ENCODE measurements at places on chromosomes 12 and 14.

DNA sequence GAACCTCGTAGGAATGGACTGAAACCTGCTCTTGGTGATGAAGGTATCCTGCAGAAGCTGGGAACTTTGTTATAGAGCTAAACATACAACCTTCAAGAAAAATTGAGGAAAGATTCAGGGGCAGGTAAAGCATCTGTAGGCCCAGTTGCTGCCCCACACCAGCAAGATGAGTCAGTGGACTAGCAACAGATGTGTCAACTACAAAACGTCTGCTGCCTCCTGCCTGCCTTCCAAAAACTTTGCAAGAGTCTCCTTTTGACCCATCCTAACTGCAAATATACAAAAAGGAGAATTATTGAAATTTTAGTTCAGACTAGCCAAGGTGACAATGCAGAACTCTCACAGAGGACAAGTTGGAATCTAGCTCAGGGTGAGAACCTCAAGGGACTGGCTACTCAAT is 60.9 kb upstream of the TMTC1 start:
- DNase-seq, result no peak

GRCh38 chr12:67414011-67414715 is 145.0 kb downstream of the CAND1 start:
- DNase-seq, result no peak

GRCh38 chr12:121740847-121741246 is 28.3 kb downstream of the TMEM120B start:
- DNase-seq, result no peak

DNA sequence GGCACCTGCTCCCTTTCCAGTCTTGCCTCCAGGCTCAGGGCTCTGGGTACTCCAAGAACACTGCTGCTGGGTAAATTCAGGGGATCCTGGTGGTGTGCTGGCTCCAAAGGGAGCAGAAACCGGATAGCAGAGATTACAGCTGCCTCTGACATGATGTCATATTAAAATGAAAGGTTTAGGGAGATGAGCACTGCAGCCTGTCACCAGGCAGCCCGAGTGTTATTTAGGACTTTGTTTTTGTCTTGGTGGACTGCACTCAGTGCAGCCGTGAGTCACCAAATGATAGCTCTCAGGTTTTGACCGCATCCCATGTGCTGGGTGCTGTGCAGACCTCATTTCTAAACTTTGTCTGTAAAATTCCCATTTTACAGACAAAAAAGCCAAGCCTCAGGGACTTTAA is 266.0 kb upstream of the CRY1 start:
- no peak for DNase-seq

DNA sequence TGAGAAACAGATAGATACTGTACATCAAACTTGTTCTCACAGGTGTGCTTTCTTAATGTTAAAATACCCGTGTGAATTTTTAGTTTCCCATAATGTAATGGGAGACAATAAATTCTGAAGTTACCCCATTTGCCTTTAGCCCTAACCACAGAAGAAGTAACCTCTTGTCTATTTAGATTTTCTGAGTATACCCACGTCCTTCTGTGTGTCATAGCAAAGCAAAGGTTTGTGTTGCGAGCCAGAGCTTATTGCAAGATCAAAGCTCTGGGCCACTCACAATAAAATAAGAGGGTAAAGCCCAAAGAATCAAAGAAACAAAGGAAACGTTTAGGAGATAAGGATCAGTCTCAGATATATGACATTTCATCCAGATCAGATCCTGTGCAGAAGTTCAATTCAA is 73.9 kb downstream of the BMP4 start:
- no peak for DNase-seq

DNA sequence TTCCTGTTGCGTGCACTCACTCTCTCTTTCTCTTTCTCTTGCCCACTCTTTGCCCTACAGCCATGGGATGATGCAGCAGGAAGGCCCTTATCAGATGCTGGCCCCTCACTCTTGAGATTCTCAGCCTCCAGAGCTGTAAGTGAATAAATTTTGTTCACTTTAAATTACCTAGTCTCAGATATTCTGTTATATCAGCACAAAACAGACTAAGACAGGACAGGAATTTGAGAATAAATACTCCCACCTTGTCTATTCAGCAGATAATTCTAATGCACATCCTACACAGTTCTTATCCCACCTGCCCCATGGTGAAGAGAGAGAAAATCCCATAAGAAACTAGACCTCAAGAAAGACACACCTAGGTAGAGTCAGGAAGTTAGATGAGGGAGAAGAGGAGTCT is 25.8 kb upstream of the G2E3 start:
- DNase-seq, result no peak

DNA sequence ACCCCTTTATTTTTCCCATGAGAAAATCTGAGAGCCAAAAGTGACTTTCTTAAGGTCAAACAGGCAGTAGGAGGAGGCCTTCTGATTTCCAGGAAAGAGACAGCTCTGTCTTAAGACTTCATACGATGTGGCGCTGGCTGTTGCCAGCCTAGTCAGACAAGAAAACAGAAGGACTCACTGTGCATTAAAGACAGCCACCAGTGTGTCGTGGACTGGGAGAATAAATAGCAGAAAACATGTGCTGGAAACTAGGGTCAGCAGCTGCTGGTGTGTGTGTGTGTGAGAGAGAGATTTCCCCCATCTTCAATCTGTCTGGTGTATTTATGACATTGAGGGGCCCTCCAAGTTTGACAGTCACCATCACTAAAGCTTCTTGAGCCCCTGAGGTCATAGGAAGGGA is 708.6 kb upstream of the TMEM132C start:
- no peak for DNase-seq

DNA sequence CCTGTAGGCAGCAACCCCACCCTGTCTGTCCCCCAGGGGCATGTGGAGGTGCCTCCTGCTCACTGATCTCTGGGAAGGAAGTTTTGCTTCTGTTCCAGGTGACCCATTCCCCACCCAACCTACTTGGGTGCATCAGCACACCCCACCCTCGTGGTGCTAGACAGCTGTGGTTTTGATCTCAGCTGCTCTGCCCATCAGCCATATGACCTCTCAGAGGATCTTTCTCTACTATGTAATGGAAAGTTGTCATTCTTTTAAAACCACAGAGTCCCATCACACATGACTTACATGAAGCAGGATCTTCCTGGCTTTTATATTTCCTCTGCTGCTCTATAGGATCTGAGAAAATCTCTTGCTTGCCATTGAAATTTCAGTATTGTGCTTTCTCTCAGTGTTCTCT is 13.5 kb upstream of the KRT82 start:
- DNase-seq, result no peak

- no peak for DNase-seq
Measured at GRCh38 chr14:68112442-68112841, 292.9 kb downstream of the RAD51B start.

GRCh38 chr12:131471271-131471905 is 239.5 kb upstream of the SFSWAP start:
- DNase-seq, result no peak

- DNase-seq, result no peak
Measured at GRCh38 chr14:53213761-53214160, 60.6 kb upstream of the DDHD1 start.

- no peak for DNase-seq
Measured at GRCh38 chr14:37994846-37995372, 212.8 kb upstream of the SSTR1 start.

DNA sequence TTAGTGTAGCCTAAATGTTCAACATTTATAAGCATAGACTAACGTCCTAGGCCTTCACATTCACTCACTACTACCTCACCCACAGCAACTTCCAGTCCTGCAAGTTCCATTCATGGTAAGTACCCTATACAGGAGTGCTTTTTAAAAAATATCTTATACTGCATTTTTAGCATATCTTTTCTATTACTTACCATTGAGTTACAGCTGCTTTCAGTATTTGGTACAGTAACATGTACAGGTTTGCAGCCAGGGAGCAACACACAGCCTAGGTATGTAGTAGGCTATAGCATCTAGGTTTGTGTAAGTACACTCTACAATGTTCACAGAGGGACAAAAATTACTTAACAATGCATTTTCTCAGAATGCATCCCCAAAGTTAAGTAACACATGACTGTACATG is 17.4 kb downstream of the IPO8 start:
- no peak for DNase-seq

DNA sequence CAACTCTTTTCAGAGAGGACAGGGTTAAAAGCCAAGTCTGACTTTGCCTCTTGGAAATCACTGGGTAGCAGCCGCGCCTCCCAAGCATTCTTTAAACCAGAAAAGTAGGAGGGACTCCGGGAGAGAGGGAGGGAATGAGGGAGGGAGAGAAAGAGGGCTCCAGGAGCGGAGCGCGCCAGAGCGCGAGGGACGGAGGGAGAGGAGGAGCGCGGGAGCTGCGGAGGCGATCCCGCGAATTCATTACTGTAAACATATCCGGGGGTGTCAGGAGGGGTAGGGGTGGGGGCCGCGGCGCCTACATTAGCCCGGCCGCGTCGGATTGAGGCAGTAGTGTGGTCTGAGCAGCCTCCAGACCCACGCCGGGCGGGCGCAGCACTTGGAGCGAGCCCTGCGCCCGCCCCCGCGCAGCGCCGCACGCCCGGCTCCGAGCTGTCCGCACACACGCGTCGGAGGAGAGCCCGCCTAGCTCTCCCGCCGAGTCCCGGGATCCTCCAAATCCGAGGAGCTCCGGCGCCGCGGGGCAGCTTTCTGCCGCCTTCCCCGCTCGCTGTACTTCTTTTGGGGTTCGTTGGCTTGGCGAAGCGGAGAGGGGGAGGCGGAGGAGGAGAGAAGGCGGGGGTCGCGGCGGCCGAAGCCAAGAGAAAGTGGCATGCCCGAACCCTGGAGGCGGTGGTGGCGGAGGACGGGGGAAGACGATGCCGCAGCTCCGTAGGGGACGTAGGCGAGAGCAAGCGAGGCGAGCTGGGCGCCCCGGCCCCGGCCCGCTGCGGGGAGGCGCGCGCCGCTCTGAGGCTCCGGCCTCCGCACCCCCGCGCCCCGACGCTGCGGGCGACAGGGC is 3.3 kb downstream of the FLRT2 start:
- no peak for DNase-seq

DNA sequence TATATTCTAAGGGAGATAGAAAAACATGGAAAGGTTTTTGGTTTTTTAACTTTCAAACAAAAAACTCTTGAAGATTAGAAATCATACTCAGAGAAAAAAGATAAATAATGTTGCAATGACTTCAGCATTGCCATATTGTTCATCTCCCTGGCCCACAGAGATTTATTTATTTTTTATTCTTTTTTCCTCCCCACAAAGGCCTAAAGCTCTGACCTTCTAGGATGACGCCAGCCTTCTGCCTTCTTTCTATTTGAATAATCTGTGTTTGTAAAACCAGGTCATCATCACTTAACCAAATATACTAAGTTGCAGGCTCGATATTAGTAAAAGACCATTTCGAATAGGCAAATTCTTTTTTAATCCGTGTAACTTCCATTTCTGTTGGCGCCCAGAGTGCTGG is 4.4 kb upstream of the DCP1B start:
- DNase-seq, result no peak

DNA sequence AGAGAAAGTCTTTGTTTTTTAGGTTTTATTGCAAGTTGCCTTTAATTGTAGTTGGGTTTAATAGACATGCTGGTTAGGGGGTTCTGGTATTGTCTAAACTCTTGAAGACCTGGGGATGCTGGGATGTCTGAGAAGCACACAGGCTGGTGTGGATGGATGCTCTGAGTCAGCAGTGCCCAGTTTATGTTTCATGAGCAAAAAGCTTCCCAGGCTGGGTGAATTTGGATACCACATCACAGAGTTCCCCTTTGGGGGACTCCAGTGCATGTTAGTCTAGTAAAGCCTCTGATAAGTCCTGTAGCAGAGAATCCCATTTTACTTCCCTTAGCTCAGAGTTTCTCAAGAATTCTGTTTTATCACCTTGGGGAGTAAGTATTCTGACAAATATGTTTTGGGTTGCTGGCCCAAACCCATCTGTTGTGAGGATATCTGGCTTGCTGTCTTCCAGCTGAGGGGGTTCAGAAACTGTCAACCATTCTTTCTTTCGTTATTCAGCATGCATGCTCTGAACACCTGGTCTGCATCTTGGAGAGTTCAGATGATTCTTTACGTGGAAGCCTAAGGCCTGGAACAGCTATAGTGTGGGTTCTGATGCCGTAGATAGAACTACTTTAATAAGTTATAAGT is 509.1 kb downstream of the VRK1 start:
- DNase-seq, result no peak

GRCh38 chr12:81758421-81759189 is 545 bp downstream of the PPFIA2 start:
- DNase-seq, result no peak

DNA sequence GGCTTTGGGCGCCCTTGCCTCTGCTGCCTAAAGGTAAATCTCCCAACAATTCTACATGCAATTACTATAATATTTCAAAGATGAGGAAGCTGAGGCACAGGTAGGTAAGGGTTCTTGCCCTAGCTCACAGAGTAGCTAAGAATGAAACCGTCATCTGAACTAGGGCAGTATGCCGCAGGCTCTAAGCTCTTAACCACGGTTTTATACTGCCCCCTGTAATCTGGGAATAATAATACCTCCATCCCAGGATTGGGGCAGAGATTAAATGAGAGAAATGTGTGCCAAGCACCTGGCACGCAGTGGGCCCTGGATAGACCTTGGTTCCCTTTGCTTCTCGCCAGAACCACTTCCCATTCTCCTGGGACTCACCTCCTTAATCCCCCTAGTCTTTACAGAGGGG is 1.5 kb upstream of the HRK start:
- no peak for DNase-seq

- no peak for DNase-seq
Measured at GRCh38 chr12:75970310-75970709, 61.3 kb downstream of the PHLDA1 start.

DNA sequence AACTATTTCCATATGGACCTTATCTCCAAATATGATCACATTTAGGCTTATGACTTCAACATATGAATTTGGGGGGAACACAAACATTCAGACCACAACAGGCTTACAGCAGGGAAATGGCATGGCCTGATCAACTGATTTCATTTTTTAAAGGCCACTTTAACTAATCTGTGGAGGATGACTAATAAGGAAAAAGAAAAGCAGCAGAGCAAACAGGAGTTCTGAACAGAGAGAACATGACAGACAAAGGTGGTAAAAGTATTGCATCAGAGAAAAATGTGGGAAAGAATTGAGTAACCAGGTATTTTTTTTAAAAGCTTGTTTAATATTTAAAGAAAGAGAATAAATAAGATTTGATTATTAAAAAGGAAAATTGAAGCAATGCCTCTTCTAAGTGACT is 366.1 kb upstream of the TMPO start:
- DNase-seq, result no peak

All from GDM1 (cell line).